ENCODE measurements at places on chromosomes 3 and 15.

- DNase-seq: no peak
These were observed 1.1 kb downstream of the PDIA5 start for GRCh38 chr3:123067689-123068600.

DNA sequence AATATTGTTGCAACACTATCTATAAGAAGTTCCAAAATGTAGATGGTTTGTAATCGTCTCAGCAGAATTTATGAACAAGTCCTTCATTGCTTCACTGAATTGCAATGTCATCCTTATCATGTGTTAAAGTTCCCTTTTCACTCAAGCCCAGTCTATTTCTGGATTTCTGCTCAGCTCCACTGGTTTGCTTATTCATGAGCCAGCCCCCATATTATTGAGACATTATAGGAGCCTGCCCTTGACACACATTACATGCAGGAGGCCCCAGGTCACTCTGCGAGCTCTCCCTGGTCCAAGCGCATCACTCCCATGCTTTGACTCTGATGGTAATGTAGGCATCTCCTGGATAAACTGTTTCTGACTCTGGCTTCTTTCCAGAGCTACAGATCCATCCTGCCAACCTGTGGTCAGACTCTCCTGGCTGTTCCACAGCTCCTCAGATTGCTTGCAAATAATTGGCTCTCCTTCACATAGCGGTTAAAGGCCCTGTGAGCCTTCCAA lies 56.9 kb downstream of the ABTB1 start:
- DNase-seq: no peak

DNA sequence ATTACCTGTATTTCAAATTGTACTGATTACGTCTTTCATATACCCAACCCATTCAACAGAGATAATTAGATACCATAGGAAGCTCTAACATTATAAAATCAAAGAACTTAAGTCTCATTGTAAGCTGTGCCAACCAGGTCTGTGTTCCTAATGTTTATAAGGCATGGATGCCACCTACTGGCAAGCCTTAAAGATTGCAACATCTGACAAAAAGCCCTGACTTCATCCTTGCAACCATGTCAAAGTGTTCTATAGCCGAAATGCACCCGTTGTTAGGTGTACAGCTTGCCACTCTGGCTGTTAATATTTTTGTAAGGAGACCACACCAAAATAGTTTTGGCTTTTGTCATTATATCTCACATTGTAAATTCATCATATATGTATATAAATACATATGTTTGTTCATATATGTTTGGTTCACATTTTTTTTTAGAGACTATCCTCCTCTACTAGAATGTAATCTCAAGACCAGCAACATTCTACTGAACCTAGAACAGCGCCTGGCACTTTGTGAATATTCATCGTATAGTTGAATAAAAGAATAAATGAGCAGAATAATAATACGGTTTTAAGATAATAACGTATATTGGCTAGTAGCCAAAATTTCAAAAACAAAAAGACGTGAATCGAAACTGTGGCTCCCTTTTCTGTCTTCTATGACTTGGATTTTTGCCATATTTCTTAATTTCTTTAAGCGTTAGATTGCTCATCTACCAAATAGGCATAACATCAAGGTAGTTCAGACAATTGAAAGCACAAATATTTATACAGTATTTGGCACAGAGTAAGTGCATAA lies 258.1 kb downstream of the TBL1XR1 start:
- peak; percentile 1 for DNase-seq

- no peak for DNase-seq
These were observed 137.3 kb upstream of the SLC24A5 start for GRCh38 chr15:47983533-47983932.

GRCh38 chr3:43417133-43417532 lies 130.8 kb downstream of the SNRK start:
- no peak for DNase-seq

- no peak for DNase-seq
These were observed 57.1 kb upstream of the CMTM8 start for GRCh38 chr3:32181365-32181764.

DNA sequence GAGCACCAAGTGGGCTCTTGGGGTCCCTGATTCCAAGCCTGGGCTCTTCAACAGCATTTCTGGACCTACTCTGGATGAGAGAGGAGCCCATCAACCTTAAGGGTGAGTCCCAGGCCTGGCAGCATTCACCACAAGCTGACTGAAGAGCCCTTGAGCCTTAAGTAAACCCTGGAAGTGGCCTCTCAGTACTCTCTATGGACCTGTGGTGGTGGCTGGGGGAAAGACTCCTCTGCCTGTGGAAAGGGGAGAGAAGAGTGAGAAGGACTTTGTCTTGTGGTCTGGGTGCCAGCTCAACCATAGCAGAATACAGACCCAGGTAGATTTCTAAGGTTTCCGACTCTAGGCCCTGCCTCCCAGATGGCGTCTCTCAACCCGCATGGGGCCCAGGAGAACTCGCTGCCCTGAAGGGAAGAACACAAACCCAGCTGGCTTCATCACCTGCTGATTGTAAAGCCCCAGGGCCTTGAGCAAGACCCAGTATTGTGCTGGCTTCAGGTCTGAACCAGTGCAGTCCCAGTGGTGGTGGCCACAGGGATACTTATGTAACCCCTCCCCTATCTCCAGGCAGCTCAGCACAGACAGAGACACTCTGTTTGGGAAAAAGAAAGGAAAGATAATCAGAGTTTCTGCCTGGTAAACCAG lies 71.4 kb downstream of the TFDP2 start:
- DNase-seq: no peak

GRCh38 chr3:151236736-151237135 lies 33.7 kb upstream of the GPR171 start:
- no peak for DNase-seq

DNA sequence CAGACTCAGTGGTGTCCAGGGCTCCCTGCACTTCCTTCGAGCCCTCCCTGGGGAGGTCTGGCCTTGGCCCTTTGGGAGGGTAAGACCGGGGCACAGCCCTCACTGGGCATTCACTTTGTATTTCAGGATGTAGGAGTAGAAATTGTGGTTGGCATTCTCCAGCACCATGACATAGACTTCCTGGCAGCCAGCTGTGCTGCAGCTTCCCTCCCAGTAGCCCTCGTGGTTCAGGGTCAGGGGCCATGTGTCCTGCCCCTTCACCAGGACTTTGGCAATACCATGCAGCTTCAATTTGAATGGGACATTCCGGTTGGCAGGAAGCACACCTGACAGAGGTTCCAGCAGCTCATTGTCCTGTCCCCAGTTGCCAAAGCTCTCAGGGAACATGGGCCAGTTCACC lies 47.3 kb downstream of the KY start:
- DNase-seq: no peak

- no peak for DNase-seq
These were observed 105.4 kb downstream of the ZIC1 start for GRCh38 chr3:147514366-147515160.

DNA sequence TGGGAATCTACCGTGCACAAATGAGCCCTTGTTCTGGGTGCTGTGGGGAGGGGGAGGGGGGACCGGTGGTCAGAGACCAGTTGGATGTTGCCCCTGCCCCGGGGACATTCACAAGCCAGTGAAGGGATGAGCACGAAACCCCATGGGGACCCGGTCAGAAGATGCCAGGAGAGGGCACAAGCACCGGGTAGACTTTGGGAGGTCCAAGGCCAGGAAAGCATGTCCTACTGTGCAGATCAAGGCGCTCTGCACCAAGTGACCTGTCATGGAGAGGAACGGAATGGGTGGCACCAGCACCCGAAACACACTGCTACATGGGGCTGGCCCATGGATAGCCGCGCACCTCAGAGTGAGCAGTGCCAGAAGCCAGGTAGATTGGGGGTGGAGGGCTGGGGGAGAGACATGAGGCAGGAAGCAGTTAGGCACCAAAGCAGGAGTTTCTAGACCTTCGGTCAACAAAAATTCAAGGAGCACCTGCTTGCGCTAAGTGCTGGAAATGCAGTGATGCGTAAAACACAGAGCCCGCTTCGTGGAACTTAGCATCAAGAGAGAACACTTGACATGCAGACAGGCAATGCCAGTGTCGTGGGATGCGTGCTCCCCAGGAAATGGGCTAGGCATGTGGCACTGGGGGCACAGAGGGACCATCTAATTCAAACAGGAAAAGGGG lies 99.1 kb downstream of the CPN2 start:
- DNase-seq: no peak

DNA sequence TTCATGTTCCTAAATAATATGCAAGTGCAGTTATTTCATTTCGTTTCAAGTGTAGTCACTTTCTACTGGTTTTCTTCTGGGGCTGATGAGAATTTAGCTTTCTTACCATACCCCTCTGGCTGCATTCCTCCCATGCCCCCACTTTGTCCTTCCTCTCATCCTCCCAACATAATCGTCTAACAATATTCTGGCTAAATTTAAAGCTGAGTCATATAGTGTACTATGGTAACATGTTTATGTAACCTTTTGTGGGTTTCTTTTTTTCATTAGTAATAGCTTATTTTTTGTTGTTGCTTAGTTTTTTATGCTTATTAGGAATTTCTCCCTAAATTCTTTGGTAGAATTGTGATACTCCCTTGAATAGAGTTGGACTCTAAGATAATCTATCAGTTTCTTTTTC lies 30.5 kb downstream of the DUT start:
- no peak for DNase-seq

GRCh38 chr3:129738172-129738571 lies 131.7 kb upstream of the PLXND1 start:
- DNase-seq: no peak

DNA sequence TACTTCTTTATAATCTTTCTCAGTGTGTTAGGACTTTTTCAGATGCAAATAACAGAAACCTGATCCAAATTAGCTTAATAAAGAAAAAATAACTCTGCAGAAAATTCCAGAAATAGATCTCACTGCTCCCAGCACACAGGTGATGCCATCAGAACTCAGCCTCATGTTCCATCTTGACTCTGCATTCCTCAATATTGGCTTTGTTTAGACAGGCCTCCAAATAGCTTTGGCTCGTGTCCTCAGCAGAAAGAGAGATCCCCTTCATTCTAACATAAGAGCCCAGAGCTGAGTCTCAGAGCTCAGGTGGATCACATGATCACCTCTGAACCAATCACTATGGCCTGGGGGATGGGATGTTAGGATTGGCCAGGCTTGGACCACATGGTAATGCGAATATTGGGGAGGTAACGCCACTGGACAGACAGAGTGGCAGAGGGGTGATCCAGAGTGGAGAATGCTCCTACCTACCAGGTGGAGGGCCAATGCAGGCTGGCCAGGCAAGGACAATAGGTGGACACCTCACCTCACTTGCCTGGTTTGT lies 46.6 kb upstream of the TBC1D21 start:
- DNase-seq: no peak

- no peak for DNase-seq
These were observed 70.6 kb downstream of the VPS13C start for GRCh38 chr15:61989667-61990066.

All from activated CD4-positive, alpha-beta T cell treated with anti-CD3 and anti-CD28 coated beads, Interleukin-2, amount 50 U/mL, for 4 hours (primary cell).